ENCODE measurements at places on chromosomes 16 and 17.

GRCh38 chr16:16149710-16150116 is 73.6 kb downstream of the ABCC6 start:
- no peak for DNase-seq

- no peak for DNase-seq
Measured at GRCh38 chr16:900211-900610, 70.6 kb downstream of the LMF1 start.

GRCh38 chr17:48624544-48625494 is 1.3 kb downstream of the HOXB9 start:
- DNase-seq: no peak

DNA sequence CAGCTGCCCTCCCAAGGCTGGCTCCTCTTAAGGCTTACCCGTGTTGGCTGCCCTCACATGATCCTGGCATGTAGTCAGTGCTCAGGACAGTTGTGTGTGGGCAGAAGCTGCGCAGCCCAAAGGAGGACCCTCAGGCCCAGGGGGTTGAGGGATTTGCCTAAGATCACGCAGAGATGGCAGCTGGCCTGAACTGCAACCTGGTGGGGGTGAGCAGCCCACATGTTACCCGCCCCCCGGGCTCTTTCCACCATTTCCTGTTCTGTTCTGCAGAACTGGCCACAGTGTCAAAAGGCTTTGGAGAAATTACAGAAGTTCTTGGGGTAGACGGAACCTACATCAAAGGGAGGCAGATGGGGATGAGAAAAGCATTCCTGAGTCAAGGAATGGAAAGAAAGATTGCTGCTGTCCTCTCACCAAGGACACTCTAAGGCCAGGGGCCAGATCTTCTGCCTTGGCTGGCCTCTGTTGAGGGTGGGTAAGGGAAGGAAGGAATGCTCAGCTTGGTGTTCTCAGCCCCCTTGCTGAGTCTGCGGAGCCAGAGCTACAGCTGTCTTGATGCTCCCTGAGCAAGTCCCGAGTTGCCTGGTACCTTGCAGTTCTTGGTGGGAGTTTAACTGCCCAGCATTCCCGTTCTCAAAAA is 53.0 kb downstream of the EPN2 start:
- no peak for DNase-seq

GRCh38 chr17:7173687-7174602 is 5.2 kb downstream of the ASGR1 start:
- peak; percentile 38 for DNase-seq

DNA sequence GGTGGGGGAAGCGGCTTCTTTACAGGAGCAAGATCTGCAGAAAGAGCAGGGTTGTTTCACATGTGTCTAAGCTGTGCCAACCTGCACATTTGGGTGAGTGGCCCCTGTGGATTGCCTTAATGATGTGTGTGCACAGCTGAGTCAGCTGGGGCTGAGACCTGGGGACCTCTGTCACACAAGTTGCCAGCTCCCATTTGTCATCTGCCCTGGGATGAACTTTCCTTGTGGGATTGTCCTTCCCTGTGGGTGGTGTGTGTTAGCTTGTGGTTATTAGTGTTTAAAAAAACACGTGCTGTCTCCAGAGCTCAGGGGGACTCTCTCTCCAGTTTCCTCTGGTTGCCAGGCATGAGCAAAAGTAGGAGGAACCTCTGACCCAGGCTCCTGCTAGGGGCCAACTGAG is 400.5 kb upstream of the CCL2 start:
- DNase-seq: no peak

DNA sequence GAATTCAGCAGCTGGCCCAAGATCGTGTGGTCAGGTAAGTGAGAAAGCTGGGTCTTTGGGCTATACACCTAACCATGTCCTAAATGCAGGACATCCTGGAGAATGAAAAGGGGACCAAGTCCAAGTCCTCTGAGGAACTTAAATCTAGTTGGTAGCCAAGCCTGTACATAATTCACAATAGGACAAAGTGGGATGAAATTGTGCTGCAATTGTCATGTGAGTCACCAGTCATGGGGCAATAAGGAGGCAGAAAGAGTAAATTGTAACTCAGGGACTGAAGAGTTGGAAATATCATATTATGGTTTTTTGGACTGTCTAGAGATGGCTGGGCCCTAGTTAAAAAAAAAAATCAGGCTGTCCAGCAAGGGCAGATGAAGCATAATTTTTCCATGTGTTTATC is 202.6 kb downstream of the CYLD start:
- no peak for DNase-seq

GRCh38 chr17:68704871-68705713 is 103.9 kb upstream of the FAM20A start:
- DNase-seq: no peak

- DNase-seq: no peak
Measured at GRCh38 chr16:64440005-64440404, 681.9 kb downstream of the CDH11 start.

- no peak for DNase-seq
Measured at GRCh38 chr17:73325527-73325842, 13.7 kb upstream of the CDC42EP4 start.

- DNase-seq: no peak
Measured at GRCh38 chr17:40599468-40599763, 34.1 kb upstream of the CCR7 start.

DNA sequence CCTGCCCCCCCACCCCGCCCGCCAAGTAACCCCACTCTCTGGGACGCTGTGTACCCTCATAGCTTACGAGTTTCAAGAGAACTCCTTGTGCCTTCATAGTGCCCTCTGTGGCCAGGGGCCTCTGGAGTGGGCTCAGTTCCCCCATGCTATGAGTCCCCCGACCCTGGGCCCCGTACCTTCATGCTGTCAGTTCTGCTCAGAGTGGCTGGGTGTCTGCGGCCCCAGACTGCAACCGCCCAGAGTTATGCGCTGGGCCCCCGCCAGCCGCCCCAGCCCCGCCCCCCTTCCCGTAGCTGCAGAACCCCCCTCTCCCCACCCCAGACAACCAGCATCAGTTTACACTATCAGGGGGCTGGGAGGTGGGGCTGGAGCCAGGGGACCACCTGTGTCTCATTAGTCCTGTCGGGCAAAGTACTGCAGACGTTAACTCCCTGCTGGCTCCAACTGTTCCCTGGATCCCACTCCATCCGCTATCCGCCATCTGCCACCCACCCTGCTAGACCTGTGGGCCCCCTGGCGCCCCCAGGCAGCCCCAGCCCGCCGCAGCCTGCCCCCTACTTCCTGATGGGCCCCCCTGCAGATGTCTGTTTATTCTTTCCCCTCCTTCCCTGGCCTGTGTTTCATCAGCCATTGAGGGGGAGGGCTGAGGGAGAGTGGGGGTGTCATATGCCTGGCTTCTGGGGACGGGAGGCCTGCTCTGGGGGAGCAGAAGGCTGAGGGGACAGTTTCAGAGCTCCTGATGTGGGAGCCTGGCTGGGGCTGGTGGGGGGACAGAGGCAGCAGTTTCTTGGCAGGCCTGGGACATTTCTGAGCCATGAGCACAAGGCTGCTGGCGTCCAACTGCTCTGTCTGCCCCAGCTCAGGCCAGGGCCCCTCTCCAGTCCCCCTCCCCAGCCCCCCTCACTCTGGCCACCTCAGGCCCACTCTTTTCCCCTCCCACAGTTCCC is at the start of gene MFAP4:
Gene MFAP4 (minus strand): TSS at position 217 of the 947 bp plus-strand sequence. CDS start 35 bp downstream, at position 182.
- DNase-seq: no peak

DNA sequence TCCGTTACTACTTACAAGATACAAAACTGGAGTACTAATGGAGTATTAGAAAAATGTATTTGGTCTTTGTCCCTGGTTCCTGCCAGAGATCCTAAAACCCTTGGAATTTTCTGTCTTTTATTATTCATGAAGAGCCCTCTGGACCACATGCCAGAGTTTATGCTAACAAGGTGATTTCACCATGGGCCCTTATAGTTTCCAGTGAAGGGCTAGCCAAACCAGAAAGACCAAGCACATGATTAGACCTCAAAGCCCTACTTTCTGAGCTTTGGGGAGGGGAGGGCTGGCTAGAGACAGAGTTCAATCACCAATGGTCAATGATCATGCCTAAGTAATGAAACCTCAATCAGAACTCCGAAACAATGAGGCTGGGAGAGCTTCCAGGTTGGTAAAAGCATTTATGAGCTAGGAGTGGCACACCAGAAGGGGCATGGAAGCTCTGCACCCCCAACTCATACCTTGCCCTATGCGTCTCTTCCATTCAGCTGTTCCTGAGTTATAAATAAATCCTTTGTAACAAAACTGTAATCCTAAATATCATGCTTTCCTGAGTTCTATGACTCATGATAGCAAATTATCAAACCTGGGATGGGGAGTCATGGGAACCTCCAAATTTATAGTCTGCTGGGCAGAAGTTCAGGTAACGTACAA is 10.4 kb downstream of the DCUN1D3 start:
- DNase-seq: no peak

DNA sequence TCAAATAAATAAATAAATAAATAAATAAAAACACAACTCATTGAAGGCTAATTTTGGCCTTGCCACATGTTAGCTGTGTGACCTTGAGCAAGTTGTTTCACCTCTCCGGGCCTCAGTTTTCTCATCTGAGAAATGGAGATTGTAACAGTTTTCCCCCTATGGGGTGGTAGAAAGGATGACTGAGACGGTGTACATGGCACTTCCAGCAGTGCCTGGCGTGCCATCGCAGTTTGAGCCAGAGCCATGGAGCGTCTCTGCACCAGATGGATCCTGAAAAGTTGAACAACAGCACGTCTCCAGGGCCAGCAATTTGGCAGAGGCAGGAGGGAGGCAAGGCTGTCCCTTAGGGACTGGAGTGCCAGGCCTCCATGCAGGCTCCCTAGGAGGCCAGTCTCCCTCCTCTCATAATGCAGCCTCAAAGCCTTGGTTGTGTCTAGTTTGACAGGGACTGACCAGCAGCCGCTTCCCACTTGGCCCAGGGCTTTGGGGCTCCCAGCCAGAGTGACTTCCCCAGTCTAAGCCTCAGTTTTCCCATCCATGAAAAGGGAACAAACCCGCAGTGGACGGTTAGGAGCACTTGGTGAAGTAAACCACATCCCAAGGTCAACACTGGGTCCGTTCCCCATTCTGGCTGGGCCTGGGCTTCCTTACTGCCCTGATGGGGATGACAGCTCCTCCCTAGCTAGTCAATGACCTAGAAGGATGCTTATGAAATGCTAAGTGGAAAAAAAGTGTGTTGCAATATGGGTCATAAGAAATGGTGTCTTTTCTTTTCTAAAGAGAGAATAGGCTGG is 19.3 kb downstream of the SOCS1 start:
- DNase-seq: no peak

DNA sequence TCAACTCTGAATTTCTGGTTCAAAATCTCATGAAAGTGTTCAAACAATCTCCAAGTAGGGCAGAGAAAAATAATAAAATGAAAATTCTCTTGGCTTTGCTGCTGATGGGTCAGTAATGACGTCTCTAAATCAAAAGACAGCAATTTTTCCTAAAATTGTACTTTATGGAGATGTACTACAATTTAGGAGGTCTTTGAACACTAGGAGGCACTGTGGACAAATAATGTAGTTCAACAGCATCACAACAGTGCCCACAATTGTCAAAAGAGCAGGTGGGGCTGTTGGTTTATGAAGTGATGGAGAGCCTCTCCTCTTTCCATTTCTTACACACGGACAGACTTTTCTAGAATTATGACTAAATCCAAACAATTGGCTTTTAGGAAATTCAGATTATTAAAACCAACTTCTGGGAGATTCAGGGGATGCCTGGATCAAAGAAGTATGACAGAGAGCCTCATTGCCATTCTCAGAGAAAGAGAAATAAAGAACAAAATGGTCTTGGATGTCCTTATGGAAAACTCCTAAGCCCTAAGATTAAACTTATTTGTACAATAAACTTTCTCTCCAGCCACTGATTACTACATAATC is 23.8 kb downstream of the EZH1 start:
- DNase-seq: peak; percentile 38

- DNase-seq: peak; percentile 39
Measured at GRCh38 chr17:4565209-4566141, 5.1 kb upstream of the GGT6 start.

DNA sequence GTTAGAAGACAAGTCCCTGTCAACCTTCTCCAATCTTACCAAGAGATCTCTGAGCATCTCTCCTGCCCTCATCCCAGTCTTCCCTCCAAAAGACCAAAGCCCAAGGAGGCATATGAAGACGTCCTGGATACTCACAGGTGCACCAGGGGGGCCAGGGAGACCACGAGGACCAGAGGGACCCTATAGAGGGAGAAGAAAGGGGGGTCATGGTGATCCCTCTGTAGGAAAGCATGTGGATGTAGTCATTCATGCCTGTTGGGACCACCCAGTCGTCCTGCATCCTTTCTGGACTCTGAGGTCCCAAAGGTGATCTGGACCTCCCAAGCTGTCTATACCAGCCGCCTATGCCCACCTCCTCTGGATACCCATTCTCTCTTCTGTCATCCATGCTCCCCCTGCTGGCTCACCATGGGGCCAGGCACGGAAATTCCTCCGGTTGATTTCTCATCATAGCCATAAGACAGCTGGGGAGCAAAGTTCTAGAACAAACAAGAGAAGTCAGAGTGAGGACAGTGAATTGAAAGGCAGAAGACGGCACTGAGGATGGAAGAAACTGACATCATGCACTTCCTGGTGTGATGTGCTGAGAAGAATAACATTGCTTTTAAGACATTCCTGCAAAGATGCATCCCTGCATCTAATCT is 3.3 kb downstream of the COL1A1 start:
- peak; percentile 47 for DNase-seq

DNA sequence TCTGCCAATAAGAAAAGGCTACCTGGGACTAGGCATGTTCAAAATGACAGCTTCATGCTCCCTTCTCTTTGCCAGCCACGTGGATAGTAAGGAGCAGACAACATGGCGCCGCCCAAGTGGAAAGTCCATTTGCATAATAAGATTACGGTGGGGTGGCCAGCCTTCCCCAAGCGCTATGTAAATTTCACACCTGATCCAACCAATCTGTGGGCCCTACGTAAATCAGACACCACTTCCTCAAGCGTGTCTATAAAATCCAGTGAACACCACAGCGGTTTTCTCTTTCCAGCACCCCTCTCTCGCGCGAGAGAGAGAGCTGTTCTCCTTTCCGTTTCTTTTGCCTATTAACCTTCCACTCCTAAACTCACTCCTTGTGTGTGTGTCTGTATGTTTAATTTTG is 140.3 kb upstream of the ERCC4 start:
- DNase-seq: no peak

DNA sequence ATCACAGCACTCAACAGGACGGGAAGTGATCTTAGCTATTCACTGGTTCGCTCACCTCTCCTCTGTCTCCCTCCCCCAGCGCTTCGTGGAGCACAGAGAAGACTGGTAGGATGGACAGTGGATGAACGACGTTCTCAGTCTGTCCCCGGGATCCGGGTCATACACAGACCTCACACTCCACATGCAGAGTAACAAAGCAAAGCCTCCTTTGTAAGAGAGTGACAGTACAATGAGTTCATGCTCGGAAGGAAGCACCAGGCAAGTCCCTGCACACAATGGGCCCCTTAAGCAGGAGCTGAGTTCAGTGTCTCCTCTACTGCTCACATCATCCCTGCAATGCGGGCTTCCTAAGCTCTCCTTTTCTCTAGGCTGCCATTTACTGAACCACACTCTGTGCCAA is 356.9 kb downstream of the C16orf95 start:
- DNase-seq: no peak

GRCh38 chr17:3543453-3543852 is 14.2 kb downstream of the TRPV3 start:
- no peak for DNase-seq

All from effector CD4-positive, alpha-beta T cell (primary cell).